Daoy (cell line): ENCODE measurements at places on chromosomes 7 and 10. TPM values are rescaled to one million over a fixed set of nuclear protein-coding genes. Genes with fewer than 3 reads are reported as not detected.
A peak's percentile ranks its signal among the peaks of the same experiment; 100 is the strongest.

EBLN1 gene
- total RNA-seq, result not detected in 2 replicates

GTF2I gene
- total RNA-seq, result 79.9 and 82.6 TPM in 2 replicates

DNA sequence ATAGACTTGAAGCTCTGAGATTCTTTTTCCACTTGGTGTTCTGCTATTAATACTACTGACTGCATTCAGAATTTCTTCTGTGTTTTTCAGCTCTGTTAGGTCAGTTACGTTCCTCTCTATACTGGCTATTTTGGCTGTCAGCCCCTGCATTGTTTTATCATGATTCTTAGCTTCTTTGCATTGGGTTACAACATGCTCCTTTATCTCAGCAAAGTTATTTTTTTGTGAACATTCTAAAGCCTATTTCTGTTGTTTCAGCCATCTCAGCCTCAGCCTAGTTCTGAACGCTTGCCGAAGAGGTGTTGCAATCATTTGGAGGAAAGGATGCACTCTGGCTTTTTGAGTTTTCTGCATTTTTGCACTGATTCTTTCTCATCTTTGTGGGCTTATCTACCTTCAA, 201.5 kb upstream of the GNAI1 start:
- DNase-seq, result no peak

GRCh38 chr10:60414877-60415585, 25.4 kb upstream of the ANK3 start:
- DNase-seq, result peak; percentile 89

- peak; percentile 11 for DNase-seq
Observed at GRCh38 chr7:97971120-97971989, 18.6 kb downstream of the OCM2 start.

DNA sequence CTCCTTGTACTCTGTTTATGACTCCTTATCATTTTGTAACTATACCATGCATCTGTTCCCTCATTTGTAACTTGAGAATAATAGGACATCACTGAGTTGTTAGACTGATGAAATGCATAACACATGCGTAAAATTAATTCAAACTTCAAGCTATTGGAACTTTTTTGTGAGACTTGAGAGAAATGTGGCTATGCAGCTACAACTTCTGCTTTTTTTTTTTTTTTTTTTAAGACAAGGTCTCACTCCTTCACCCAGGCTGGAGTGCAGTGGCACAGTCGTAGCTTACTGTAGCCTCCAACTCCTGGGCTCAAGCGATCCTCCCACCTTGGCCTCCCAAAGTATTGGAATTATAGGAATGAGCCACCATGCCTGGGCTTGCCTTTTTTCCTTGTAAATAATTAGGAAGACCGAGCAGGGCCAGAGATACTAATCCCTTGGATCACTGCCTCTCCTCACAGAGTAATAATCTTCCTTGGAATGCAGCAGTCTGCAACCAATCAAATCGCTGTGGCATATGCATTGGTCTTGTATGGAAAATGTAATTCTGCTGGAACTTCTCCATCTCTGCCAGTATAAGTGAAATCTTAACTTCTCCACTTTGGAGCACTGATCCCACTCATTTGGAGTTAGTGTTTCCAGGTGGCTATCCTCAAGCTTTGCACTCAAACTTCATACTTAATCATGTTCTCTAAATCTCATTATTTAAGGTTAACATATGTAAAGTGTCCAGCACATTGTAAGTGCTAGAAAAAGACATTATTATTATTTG, 2.0 kb upstream of the PANK1 start:
- no peak for DNase-seq

- peak; percentile 17 for DNase-seq
Observed at GRCh38 chr10:71323407-71323806, 4.3 kb downstream of the SLC29A3 start.

- peak; percentile 70 for DNase-seq
Observed at GRCh38 chr10:77104459-77104980, 533.1 kb downstream of the KCNMA1 start.

DNA sequence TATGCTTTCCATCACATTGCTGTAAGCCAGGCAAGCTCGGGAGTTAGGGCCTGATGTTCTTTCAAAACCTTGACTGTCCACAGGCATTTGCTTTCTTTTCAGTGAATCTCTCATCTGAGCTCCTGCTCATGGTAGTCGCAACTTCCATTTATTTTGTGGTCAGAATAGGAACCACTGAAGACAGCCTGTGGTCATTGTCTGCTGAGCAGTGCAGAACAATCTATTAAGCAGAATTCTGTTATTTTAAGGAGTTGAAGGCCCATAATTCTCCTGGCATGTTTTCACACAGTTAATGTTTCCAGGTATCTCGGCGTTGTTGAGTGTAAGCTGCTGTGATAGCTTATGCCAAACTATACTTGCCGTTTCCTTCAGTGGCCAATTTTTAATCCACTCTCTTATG, 491.1 kb upstream of the AKR1E2 start:
- no peak for DNase-seq

DNA sequence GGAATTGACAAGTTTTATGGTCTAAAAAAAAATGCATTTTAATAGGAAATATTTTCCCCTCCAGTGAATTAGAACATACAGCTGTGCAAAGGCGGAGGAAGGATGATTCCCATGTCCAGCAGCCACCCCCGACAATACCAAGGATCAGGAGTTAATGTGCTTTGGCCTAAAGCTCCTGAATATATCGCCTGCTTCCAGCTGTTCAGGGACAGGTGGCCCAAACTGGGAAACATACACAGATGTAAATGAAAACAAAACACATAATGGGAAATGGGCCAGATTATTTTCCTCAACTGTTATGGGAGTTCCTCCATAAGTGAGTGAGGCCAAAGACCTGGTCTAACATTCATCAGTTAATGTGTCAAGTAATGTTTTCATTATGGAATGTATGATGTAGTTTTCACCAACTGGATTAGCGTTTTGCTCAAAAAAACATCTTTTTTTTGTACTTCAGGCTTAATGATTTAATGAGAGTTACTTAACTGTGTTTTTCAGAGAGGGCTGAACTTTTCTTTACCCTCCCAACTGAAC, 55.1 kb upstream of the LAMB1 start:
- no peak for DNase-seq

DNA sequence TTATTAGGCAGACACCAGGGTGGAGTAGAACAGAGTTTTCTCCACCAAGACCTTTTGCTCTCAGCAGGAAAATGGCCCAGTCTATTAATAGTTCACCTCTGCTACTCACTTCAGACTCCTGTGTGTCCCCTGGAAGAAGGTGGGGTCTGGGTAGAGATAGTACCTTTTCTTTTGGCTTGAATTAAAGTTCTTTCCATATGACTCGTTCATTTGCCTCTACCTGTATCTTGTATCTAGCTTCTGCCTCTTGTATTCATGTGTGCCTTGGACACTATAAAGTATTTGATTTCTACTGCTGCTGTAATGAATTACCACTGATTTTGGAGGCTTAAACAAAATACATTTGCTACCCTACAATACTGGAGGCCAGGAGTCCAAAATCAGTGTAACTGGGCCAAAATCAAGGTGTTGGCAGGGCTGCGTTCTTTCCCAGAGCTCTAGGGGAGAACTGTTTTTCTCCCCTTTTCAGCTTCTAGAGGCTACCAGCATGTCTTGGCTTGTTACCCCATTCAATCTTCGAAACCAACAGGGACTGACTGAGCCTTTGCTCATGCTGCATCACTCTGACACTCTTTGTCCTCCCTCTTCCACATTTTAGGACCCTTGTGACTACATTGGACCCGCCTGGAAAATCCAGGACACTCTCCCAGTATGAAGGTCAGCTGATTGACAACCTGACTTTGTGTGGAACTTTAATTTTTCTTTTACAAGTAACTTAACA, 155.6 kb upstream of the PRSS58 start:
- DNase-seq, result no peak
